ENCODE measurements at places on chromosomes 11 and 22.

- DNase-seq: no peak
Observed at GRCh38 chr11:103585911-103586310, 450.5 kb upstream of the DDI1 start.

GRCh38 chr22:45804986-45805325, 133.3 kb downstream of the ATXN10 start:
- DNase-seq: peak; percentile 97

GRCh38 chr22:41360126-41360525, 21.6 kb upstream of the TEF start:
- no peak for DNase-seq

- peak; percentile 57 for DNase-seq
Observed at GRCh38 chr11:27914080-27914479, 193.9 kb downstream of the KIF18A start.
